ENCODE measurements at places on chromosomes 11 and 22.

DNA sequence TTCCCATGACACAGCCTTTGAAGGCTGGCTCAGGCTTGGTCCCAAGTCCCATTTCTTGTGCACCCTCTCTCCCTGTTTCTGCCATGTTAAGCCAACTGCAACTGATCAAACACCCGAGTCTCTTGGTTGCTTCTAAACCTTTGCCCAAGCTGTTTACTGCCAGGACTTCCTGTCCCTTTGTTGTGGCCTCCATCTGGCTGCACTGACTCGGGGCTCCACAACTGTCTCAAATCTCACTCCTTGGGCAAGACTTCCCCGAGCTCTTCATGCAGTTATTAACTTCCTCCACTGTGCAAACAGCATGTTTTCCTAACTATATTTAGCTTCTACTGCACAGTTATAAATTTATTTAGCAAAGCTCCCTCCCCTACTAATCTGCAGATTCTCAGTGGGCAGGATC, 4.3 kb downstream of the VPREB1 start:
- DNase-seq: no peak

GRCh38 chr11:121482231-121483129, 29.7 kb upstream of the SORL1-AS1 start:
- DNase-seq: no peak

DNA sequence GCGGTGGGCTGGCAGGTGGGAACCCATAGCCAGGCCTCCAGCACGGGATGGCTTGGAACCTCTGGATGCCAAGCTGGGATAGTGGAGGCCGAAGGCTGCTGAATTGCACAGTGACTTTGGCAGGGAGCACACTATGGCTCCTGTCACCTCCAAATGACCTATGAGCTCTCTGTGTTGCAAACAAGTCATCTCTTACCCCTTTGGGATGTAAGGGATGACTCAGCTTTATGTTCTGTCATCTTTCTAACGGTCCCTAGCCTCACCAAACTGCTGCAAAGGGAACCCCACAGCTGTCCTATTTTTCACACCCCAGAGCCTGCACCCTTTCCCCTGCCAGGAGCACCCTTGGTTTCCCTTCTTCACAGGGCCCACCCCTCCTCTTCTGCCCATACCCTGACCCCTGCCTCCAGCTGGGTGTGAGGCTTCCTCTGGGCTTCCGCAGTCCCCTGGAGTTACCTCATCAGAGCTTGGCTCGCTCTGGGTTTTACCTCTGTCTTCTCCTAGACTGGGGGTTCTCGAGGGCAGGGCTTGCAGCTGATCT, 2.7 kb upstream of the SCUBE1 start:
- DNase-seq: no peak

- DNase-seq: no peak
Measured at GRCh38 chr11:1422481-1422880, 32.7 kb downstream of the BRSK2 start.

DNA sequence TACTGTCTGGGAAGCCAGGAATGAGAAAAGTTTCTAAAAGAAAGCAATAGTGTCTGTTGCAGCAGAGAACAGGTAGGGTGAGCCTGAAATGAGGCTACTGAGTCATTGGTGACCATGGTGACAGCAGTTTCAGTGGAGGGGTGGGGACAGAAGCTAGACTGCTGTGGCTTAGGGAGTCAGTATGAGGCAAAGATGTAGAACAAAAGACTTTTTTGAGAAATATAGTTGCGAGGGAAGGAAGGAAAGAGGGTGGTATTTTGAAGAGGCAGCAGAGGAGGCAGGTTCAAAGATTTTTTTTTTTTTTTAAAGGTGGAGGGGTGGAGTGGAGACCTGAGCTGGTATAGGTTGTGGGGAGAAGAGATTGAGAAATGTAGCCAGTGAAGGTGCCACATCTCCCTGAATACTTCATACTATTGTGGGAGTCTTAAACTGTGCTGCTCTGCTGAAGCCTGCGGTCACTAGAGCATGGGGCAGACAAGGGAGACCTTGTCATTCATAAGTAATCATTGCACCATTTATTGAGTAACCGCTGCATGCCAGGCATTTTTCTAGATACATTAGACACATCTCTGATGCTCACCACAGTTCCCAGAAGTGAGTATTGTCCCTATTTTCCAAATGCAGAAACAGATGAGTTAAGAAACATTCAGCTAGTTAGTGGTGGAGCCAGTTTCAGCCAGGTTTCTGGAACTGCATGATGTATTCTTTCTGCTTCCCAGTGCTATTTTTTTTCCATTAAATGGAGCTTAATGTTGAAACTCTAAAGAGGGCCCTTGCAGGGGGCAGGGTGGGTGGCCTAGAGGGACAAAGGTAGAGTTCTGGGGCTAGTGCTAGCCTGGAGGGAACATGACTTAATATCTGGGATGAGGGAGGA, 49.9 kb downstream of the STIM1 start:
- DNase-seq: no peak

- DNase-seq: no peak
Measured at GRCh38 chr22:49959782-49960158, 802 bp upstream of the PIM3 start.

GRCh38 chr22:20606041-20606783, 98.8 kb downstream of the MED15 start:
- no peak for DNase-seq

DNA sequence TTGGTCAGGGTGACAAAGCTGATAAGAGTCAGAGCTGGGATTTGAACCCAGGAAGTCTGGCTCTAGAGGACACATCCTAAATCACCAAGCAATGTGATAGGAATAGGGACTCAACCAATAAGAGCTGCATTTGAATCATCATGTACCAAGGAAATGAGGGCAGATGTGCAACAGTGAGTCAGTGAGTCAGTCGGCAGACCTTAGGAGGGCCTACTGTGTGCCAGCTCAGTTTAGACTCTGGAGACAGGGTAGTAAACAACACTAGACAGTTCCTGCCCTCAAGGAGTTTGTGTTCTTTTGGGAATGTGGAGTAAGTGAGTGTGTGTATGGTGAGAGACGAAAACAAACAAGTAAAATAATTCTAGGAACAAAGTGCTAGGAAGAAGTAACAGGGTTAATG, 11.2 kb downstream of the IL10RA start:
- DNase-seq: no peak

GRCh38 chr11:36899800-36900199, 301.8 kb upstream of the RAG2 start:
- no peak for DNase-seq
